ENCODE measurements at places on chromosomes 5 and 9.
A peak's percentile ranks its signal among the peaks of the same experiment; 100 is the strongest.

DNA sequence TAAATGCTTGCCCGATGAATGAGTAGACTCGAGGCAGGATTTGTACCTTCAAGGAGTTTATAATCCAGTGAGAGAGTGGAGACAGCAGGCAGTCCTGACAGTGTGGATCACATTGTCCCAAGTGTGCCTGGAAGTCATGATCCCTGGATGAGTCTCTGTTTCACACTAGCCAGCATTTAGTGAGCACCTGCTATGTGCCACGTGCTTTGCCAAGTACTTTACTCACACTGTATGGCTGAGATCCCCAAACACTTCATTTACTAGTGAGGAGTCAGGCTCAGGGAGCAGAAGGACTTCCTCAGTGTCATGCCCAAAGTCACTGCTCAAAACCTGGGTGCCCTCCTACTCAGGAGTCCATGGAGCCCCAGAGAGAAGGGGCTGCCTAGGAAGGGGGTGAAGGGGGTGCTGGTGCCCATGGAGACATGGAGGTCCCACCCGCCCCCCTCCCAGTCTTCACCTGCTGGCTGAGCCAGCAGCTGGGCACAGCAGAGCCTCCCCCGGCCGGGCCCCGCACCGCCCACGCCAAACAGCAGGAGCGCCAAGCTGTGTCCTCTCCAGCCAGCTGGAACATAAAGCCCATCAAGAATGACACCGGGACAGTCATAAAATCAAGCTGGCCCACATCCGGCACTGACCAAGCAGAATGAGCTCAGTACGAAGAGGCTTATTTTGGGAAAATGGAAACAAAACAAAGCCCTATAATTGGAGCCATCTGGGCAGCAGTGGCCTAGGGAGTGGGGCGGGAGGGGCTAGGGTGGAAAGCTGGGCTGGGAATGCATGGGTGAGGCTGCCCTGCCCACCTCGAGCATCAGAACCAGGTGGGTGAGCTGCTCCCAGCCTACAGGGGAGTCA is 10.6 kb downstream of the LAMC3 start:
- DNase-seq = no peak

GRCh38 chr9:108156270-108156998 is 666.9 kb upstream of the KLF4 start:
- DNase-seq = no peak

- no peak for DNase-seq
Observed at GRCh38 chr5:42813533-42813932, 1.8 kb upstream of the SELENOP start.

DNA sequence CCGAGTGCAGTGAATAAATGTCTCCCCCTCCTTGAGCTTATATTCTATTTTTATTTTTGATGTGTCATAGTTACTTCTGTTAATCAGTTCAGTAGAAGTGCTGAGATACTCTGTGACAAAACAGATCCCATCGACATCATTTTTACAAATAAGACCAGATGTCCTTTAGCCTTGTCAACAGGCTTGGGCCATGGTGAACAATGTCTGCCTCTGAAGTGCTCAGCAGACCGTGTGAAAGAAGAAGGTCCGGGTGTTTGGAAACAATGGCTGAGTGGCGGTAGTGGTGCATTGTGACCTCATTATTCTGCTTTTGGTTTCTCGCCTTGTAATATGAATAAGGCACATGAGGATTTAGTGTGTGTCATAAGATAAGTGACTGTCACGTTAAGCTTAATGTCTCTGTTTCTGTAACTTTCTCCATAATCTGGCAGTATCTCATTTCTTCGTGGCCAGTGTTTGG is 71.2 kb downstream of the SYK start:
- no peak for DNase-seq

GRCh38 chr9:110996436-110997220 is 41.6 kb downstream of the LPAR1 start:
- DNase-seq = peak; percentile 63

DNA sequence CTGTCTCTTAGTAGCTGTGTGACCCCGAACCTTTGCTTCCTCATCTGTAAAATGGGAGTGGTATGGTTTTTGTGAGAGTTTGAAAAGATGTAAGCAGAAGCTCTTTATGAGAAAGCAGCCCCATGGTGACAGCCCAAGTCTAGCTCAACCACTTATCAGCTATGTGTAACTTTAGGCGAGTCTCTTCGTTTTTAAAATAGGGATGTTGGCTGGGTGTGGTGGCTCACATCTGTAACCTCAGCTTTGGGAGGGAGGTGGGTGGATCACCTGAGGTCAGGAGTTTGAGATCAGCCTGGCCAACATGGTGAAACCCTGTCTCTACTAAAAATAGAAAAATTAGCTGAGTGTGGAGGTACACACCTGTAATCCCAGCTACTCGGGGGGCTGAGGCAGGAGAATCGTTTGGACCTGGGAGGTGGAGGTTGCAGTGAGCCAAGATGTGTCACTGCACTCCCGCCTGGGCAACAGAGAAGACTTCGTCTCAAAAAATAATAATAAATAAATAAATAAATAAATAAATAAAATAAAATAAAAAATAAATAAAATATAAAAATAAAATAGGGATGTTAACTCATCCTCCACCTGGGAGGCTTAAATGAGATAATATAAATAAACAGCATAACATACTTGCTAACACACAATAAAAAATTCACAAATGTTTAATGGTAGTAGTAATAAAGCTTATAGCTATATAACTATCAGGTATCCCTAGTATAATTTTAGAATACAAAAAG is 71.7 kb downstream of the APBA1 start:
- DNase-seq = no peak

GRCh38 chr5:955886-956761 is 52.5 kb upstream of the NKD2 start:
- DNase-seq = no peak

DNA sequence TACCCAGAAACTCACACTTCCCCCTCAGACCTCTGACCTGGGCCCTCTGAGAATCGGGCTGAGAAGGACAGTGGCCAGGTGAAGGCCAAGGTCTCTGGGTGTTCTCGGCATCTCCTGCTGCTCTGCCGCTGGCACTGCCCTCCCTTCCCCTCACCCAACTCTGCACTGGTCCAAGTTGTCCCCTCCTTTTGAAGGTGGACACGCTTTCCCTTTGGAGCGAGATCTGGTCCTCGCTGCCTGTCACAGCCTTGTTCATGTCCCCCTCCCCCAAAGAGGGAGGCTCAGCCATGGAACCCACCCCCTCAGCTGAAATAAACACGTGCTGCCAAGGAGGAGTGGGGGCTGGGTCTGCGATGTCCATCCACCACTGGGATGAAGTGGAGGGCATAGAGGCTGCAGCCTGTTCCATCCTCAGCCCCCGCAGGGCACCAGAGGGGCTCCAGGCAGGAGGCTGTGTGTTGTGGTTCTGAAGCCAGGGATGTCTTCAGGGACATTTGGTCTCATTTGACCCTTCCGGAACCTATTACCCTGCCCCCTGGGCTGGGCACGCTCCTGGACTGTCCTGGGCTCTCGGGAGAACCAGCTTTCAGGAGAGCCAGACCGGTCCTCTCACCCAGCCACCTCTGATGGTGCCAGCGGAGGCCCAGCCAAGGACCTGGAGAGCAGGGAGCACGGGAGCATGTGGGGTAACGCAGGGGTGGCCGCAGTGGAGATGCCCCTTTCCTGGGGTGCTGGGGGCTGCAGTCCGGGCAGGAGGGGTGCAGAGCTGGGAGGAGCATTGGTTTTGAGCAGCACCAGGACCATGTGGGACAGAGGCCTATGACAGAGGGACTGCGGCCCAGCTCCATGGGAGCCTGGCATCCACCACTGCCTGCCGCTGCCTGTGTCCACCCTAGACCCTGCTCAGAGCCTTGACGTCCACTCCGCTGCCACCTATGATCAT is 4.7 kb upstream of the LCN2 start:
- no peak for DNase-seq

- DNase-seq = no peak
Observed at GRCh38 chr5:9852671-9853070, 222.5 kb upstream of the TAS2R1 start.

- no peak for DNase-seq
Observed at GRCh38 chr5:89972901-89973300, 436.7 kb downstream of the CETN3 start.

All from muscle of arm (tissue), 14 donors.